ENCODE measurements at places on chromosomes 3 and 15.

DNA sequence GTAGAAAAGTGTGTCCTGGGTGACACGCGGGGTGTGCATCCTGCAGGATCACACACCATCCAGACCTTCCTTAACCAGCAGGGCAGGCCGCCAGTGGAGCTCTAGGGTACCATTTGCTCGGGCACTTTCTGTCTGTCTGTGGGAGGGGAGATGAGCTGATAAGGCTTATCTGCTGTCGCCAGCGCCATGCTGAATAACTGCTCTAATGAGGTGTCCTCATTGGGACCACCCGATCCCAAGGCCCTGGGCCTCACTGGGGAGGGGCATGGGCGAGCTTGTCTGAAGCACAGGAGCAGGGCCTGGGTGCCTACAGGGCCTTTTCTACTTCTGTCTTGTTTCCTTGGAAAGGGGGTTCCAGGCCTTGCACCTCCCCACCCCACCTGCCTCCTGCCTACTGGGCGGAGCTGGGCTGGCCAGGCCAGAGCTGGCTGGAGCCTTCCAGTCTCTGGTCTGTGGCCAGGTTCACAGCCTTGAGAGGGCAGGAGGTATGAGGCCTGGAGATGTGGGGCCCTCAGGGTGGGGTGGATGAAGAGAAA, 2.5 kb upstream of the GATA2 start:
- DNase-seq, result no peak

DNA sequence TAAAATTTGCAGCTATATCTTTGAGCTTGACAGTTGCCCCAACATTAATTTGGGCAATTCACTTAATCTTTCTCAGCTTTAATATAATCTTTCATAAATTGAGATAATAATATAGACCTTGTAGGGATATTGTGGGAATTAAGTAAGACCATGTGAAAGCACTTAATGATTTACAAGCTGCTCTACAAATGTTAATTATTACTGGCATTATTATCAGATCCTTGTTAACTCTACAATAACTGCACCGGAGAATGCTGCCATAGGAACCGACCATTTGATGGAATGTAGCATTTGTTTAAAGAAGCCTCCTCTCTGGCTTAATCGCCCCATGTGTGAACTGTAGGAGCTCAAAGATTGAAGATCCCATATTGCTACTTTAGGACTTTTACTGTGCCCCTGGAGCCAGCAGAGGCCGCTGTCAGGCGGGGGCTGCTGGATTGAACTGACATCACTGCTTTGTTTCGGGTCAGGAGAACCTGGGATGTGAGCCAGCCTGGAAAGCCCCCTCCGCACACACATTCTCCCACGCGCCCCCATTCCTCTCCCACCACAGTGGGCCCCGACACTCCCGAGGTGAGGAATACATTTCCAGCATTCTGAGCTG, 154.2 kb upstream of the TNIK start:
- no peak for DNase-seq

DNA sequence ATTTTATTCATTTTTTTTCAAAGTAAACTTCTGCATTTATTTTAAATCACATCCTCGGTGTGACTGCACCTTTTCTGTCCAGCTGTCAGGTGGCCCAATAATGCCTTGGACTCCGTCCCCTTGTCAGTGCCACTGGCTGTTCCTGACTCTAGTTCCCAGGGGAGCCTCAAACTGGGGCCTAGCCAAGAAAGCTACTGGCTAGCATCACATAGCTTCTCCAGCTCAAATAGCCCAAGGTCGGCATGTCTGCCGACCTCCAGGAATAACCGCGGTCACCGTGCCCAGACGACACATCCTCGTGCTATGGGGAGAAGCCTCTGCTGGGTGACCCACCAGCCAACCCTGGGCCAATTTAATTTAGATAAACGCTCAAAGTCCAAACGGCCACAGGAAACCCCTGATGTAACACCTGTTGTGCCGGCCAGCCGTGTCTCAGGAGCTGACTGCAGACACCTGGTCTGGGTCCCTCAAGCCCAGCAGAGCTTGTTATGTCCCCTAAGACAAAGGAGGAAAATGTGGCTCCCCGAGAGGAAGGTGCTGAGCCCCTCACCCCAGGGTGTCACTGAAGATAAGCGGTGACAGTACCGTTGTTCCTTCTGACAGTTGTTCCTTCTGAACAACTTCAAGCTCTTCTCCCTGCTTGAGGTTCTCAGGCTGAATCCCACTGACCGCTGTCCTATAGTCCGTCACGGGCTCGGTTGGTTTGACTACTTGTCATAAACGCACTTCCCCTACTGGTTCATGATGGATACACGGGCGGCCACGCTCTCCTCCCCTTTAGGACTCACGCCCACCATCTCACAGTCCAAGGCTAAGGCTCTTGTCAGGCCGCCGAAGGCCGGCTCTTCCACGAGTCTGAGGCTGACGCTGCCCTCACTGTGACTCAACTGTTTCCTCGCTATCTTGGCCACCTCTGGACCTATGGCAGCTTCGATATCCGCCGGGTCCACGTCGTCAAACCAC, 126.2 kb downstream of the KLF13 start:
- DNase-seq, result no peak

- DNase-seq, result no peak
Measured at GRCh38 chr3:53226142-53226840, 29.5 kb downstream of the TKT start.

GRCh38 chr3:99852851-99853250, 35.2 kb downstream of the CMSS1 start:
- no peak for DNase-seq

DNA sequence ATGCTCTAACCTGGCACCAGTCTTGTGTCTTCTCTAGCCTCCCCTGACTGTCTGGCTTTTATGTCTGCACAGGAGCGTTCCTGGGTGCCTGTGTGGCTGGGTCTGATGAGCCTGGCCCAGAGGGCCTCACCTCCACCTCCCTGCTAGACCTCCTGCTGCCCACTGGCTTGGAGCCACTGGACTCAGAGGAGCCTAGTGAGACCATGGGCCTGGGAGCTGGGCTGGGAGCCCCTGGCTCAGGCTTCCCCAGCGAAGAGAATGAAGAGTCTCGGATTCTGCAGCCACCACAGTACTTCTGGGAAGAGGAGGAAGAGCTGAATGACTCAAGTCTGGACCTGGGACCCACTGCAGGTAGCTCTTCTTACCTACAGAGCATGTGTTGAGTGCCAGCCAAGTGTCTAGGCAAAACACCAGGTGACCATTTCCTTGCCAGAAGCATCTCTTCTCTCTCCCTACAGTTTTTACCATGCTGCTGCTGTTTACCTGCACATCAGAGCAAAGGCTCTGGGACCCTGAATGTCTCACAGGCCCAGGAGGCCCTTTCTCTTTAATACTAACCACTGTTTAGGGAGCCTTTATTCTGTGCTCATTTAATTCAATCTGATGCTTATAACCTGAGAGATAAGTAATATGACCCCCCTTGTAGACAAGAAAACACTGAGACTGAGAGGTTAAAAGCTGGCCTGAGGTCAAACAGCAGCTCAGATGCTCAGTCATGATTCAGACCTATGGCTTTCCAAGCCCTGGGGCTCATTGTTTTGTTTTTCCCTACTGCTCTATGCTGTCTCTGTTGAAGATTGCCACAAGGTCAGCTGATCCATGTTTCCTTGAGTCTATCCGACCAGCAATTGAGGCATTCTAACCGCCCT, 10.4 kb downstream of the PODXL2 start:
- DNase-seq, result no peak

DNA sequence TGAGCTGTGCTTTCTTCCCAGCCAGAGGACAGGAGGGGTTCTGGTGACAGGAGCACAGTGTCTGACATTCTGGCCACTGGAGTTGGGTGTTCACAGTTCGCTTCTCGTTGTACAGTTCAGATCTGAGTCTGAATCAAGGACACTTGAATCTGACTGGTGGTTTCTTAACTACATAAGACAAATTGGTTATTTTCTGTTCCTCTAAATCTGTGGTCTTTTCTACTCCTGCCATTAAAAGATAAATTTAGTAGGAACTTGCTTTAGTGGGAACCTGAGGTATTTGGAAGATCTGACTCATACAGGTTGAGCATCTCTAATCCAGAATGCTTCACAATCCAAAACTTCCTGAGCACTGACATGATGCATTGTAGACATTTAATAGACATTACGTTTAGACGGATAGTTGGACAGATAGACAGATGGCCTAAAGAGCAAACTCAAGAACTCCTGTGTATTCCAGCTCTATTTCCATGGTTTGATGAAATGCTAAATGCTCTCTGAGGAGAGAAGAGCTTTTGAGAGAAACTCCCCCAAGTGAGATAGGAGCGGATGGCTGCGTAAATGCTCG, 71.0 kb downstream of the CCK start:
- no peak for DNase-seq

DNA sequence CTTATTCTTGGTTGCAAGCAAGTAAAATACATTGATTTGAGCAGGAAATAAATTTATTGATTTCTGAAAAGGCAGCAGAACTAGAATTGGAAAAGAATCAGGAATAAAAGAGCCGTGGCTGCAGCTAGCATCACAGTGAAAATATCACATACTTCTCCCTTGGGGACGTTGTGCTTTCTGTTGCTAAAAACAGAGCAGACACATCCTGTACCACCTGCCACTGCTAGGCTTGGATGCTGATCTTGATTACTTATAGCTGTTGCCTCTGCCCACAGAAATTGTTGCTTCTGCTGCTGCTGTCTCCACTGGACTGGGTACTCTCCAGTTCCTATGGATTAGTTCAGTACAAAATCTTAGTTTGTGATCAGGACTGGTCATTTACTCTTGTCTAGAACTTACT, 283.8 kb downstream of the C3orf38 start:
- DNase-seq, result no peak

- no peak for DNase-seq
Measured at GRCh38 chr3:122665226-122665786, 15.3 kb upstream of the PARP14 start.

- DNase-seq, result no peak
Measured at GRCh38 chr3:180175572-180175971, 138.8 kb upstream of the PEX5L start.

DNA sequence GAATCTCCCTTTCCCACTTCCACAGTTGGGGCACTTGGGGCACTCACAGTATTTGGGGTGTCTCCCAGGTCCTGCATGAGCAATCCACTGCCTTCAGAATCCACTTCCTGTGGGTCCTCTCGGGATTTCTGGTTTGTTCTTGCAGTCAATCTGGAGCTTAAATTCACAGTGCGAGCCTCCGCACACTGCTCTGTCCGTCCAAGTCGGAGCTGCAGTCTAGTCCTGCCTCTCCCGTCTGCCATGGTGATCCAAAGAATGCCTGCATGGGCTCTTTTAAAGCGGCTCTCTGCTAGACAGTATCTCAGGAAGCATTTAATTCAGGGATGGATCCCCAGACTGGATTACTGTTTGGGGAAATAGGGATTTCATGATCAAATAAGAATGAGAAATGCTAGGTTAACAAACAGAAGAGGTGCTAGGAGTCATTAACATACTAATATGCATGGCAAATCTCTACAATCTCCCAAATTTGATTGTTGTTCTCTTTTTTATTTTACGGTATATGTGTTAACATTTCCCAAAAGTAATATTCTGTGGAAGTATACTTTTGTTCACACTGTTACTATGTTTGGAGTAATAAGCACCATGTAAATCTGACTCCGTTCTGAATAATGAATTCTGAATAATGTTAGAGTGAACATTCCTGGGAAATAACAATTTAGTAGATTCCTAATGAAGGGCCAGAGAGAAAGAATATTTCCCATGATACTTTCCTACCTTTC, 142.5 kb downstream of the HCN4 start:
- DNase-seq, result no peak

GRCh38 chr3:17742102-17742879, at the start of gene TBC1D5:
TSS of gene TBC1D5 (minus strand) at chr3:17742631. CDS start at chr3:17508570, 234,061 bp downstream.
- DNase-seq, result peak; percentile 91

DNA sequence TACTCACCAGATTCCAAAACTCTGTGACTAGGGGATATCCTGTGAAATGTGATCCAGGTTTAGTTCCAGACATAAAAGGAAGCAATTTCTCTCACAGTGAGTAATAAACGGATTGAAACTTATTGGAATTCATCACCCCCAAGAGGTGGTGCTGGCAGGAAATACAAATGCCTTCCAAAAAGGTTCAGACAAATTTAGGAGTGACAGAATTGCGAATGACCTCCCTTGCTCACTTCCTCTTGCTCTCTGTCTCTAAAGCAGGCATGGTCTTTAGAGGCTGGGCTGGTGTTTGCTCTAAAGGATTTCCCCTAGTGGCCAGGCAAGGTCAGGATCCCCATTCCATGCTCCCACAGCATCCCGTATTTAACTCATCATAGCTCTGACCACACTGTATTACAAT, 449.4 kb upstream of the PPP2R3A start:
- DNase-seq, result no peak

DNA sequence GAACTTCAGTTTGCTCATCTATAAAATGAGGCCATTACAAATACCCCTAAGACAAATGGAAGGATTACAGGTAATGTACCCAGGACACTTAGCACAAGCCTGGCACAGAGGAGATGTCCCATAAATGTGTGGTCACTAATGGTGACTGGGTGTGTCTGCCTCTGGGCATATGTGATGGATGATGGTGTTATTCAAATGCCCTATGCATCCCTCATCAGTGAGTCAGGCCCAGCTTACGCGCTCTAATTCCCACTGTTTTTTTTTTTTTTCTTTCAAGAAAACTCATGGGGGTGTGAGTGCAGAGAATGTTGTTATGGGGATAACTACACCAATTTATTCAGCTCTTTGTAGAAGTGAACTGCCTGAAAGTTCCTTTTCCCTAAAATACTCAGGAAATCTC, 23.6 kb upstream of the KIF23 start:
- DNase-seq, result no peak

- no peak for DNase-seq
Measured at GRCh38 chr3:142281474-142281873, 56.1 kb upstream of the GK5 start.

- DNase-seq, result no peak
Measured at GRCh38 chr3:81765400-81765799, 4.0 kb upstream of the GBE1 start.

DNA sequence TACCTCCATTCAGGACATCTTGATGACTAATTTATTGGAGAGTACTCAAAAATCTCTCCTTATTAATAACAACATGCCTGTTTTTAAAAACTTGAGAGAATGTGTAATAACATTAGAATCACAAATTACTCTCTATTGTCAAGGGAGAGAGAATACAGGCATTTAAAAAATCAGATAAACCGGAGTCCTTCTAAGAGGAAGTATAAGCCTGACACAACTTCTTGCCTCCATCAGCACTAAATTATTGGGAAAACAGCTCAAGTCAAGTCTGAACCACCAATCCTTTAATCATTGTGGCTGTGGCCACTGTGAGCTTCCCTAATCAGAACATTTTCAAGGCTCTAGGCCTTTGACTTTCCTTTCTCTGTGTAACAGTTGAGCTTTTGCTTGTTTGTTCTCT, 38.0 kb downstream of the SSR3 start:
- DNase-seq, result no peak

DNA sequence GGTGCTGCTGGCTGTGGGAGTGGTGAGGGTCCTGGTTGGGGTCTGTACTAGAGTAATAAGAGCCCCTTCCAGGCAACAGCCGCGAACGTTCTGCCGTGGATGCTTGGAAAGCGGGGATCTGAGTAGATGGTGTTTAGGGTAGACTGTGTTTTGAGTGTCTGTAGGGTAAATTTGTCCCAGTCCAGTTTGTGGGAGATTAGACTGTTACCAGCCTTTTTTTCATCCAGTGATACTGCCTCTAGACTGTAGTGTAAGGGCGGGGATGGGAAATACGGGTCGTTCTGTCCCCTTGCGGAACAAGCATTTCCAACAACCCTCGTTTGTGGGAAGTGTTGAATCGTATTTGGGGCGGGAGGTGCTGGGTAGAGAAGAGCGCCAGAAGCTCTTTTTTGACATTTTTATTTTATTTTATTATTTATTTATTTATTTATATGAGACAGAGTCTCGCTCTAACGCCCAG, 424 bp downstream of the HAUS2 start:
- DNase-seq, result no peak
